ENCODE measurements at places on chromosomes 4 and X.

- no peak for DNase-seq
Observed at GRCh38 chr4:20271950-20272349, 20.2 kb downstream of the SLIT2 start.

- DNase-seq: peak; percentile 11
Observed at GRCh38 chr4:10582059-10582686, 102.4 kb downstream of the CLNK start.

- DNase-seq: no peak
Observed at GRCh38 chr4:183492791-183493222, 12.1 kb upstream of the ING2 start.

GRCh38 chr4:165692082-165692481 is 181.0 kb upstream of the TLL1 start:
- no peak for DNase-seq

GRCh38 chr4:107913283-107913899 is 18.0 kb upstream of the CYP2U1 start:
- DNase-seq: peak; percentile 58

DNA sequence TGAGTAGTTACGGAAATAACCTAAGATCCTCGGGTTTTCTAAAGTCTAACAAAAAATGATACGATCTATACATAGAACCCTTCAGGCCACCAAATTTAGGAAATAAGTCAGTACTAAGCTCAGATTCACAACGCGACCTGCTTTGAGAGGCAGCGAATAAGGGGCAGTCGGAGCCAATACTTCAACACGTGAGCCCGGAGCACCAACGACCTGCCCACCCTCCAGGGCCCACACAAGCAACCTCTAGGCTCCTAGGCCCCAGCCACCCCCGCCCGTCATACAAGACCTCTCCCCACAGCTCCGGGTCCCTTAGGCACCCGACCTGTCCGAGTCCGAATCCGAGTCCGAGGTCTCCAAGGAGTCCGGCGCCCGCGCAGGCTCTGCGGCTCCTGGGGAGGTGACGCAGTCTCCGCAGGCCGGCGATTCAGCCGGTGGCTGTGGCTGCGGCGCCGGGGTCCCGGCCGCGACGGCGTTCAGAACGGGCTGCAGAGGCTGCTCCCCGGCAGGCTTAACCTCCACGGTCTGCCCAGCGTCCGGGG is 580 bp downstream of the NAF1 start:
- peak; percentile 66 for DNase-seq

- no peak for DNase-seq
Observed at GRCh38 chr4:40176602-40177001, 20.2 kb upstream of the RHOH start.

DNA sequence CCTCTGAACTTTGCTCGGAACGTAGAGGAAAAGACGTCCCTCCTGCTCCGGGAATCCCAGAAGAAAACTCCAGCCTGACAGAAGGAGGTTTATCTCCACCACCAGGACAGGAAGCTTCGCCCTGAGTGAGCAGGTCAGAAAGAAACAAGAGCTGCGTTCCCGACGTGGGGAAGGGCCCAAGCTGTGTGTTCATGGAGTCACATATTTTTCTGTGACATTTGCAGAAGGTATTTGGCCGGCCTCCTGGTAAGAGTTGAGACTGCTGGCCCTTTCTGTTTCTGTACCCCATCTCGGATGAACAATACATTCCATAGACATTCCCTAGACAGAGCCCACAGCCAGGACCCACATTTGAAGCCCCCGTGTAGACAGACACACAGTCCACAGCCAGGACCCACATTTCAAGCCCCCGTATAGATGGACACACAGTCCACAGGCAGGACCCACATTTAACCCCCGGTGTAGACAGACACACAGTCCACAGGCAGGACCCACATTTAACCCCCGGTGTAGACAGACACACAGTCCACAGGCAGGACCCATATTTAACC is 230.8 kb downstream of the SHOX start:
- no peak for DNase-seq

GRCh38 chr4:85774000-85774399 is 299.1 kb downstream of the ARHGAP24 start:
- no peak for DNase-seq

- no peak for DNase-seq
Observed at GRCh38 chr4:181946902-181947301, 296.3 kb upstream of the TENM3 start.

DNA sequence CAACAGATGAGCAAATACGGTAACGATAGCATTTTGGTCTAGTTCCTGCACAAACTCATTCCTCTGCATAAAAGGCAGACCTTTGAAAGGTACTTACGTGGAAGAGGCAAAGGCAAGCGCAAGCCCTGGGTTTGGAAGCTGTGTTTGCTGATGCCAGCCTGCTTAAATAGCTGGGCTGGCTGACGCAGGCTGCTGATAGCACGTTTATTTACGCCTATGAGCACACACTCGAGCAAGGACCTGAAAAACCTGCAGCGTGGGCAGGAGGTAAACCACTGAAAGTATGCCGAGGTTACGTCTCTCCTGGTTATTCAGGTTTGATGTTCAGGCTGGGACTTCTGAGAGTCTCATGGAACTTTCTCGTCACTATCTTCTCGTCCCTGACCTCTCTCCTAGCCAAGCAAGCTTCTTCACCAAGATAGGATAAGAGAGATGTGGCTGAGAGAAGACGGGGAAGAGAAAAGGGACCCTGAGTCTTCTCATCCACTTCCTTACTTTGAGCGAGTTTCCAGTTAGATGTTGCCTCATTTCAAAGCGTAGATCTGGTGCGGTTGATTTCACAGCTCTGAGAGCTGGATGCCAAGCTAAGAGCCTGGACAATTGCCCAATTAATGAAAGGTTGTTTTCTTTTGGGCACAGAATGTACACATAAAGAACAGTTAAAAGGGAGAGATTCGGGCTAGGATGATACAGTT is at the start of gene HOPX:
TSS of gene HOPX (minus strand) at position 139 of the 695 bp plus-strand sequence. CDS start 23,480 bp downstream, outside the sequence.
- DNase-seq: peak; percentile 41

DNA sequence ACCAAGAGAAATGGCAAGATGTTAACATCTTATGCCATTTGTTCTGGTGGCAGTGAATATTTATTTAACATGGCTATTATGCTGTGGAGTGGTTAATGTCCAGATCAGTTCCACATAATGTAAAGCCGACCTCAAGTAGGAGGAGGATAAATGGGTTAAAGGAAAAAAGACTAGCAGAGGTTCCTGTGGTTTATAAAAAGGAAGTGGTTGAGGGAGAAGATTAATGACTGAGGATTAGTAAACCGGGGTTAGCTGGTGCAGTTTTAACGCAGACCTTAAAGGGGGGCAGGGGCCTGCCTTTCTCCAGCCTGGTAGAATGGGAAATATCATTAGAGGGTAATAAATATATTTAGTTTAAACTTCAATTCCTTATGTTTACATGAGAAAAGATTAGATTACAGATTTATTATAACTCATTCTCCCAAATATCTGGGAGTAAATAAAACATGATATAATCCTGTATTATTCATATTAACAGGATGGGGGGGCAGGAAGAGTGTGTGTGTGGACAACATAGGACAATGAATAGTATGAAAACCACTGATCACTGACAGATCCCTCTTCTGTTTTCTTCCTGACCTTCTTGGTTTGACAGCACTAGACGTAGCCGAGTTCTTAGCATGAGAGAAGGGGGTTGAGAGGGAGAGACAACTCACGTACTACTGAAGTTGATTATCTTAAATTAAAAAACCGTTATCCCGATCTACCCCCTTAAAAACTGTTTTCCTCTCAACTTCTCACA is 124.1 kb upstream of the LIMCH1 start:
- DNase-seq: no peak

- no peak for DNase-seq
Observed at GRCh38 chr4:7524843-7525242, 90.1 kb upstream of the PSAPL1 start.

- DNase-seq: no peak
Observed at GRCh38 chr4:180150818-180151217, 2092.4 kb upstream of the TENM3 start.

DNA sequence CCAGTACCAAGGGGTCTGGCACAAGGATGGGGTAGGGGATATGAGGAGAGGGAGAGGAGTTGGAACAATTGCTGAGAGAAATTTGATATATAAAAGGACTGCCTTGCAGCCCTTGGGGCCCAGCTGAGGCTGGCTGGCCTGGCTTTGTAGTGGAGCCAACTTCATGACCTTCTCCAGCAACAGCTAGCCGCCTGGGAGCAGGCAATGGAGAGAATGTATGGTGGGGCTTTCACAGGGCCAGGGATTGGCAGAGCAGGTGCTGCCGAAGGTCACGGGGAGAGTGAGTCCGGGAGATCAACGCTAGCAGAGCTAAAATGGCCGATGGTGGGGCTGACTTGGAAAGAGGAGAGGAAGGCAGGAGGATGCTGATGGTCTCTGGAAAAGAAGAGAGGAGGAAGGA is 120.4 kb upstream of the SMIM10 start:
- no peak for DNase-seq

GRCh38 chr4:46852800-46853199 is 56.2 kb downstream of the COX7B2 start:
- no peak for DNase-seq

Data from CD4-positive, alpha-beta memory T cell (primary cell).